Endodermal cell (in vitro differentiated cells): ENCODE measurements at places on chromosomes 3 and 15. TPM values are rescaled to one million over a fixed set of nuclear protein-coding genes. Genes with fewer than 3 reads are reported as not detected.

GRCh38 chr15:36356466-36356865, 223.0 kb upstream of the CDIN1 start:
- H3K36me3 ChIP-seq = no peaks in the 10 kb centered on the region
- no peak for DNase-seq
- H3K4me3 ChIP-seq = no peak overlapping the region
- peaks cover 12% of the 10 kb centered on the region for H3K4me1 ChIP-seq

- no peaks in the 10 kb centered on the region for H3K4me1 ChIP-seq
- no peak overlapping the region for H3K27ac ChIP-seq
- no peak for DNase-seq
- no peaks in the 10 kb centered on the region for H3K27me3 ChIP-seq
- no peak overlapping the region for H3K4me3 ChIP-seq
Observed at GRCh38 chr3:177127008-177127407, 70.3 kb downstream of the TBL1XR1 start.

- no peaks in the 10 kb centered on the region for H3K36me3 ChIP-seq
- no peak for DNase-seq
- no peaks in the 10 kb centered on the region for H3K27me3 ChIP-seq
- H3K4me1 ChIP-seq = peaks cover 3% of the 10 kb centered on the region
- H3K27ac ChIP-seq = no peak overlapping the region
Observed at GRCh38 chr3:110814170-110815007, 257.2 kb upstream of the NECTIN3 start.

DNA sequence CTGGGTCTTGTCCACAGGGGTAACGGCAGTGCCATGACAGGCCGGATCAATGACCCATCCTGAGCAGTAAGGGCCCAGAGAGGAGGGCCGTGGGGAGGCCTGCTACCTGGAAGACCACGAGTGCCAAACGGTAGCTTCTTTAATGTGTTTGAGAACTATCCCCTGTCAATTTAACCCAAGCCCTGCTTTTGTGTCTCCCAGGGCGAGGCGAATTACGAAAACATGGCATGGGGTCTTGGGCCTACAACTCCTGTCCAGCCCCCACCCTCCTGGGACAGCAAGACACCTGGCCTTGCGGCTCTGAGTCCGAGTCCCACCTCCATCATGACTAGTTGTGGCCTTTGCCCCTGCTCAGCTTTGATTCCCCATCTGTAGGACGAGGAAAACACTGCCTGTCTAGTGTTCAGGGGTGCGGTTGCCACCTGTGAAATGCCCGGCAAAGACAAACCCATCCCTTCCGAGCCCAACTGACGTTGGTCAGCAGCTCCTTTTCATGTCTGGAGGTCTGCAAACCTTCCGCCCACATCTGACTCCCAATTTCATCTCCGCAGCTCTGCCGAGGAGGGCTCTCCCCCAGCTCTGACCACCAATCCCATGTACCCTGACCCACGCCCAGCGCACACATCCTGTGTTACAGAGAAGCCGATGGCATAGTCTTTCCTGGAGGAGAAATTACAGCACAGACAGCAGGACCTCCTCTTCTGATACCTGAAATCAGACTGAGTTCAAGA, 28.9 kb upstream of the SNRPA1 start:
- DNase-seq = no peak
- no peaks in the 10 kb centered on the region for H3K4me1 ChIP-seq
- H3K4me3 ChIP-seq = no peak overlapping the region
- H3K36me3 ChIP-seq = no peaks in the 10 kb centered on the region
- H3K27me3 ChIP-seq = no peaks in the 10 kb centered on the region

GRCh38 chr15:33515121-33515520, 204.4 kb downstream of the RYR3 start:
- no peak overlapping the region for H3K27ac ChIP-seq
- H3K4me3 ChIP-seq = no peak overlapping the region
- no peaks in the 10 kb centered on the region for H3K36me3 ChIP-seq
- no peaks in the 10 kb centered on the region for H3K27me3 ChIP-seq

GRCh38 chr15:83443076-83443847, 3.9 kb upstream of the SH3GL3 start:
- no peak overlapping the region for H3K27ac ChIP-seq
- H3K4me3 ChIP-seq = no peak overlapping the region
- no peaks in the 10 kb centered on the region for H3K4me1 ChIP-seq
- no peak for DNase-seq
- peaks cover 4% of the 10 kb centered on the region for H3K27me3 ChIP-seq

- no peaks in the 10 kb centered on the region for H3K27me3 ChIP-seq
- H3K4me3 ChIP-seq = no peak overlapping the region
- H3K27ac ChIP-seq = no peak overlapping the region
- DNase-seq = no peak
- peaks cover 4% of the 10 kb centered on the region for H3K4me1 ChIP-seq
- no peaks in the 10 kb centered on the region for H3K36me3 ChIP-seq
Observed at GRCh38 chr3:73197187-73197586, 135.7 kb downstream of the EBLN2 start.

DNA sequence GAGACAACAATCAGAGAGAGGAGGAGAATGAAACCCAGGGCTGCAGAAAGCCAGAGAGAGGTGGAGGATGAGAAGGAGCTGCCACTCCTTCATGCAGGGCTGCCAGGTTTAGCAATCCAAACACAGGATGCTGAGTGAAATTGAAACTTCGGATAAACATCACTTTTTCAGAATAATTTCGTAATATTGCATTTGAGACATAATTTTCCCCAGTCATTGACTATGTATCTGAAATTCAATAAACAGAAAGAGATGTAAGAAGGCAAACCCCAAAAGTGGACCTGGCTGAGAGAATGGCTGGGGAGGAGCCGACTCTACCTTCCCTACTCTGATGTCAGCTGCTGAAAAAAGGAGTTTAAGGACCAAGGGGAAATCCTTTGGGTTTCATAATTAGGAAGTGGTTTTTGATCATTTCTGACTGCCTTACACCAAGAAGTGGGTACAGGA, 33.8 kb downstream of the SLC9A9 start:
- DNase-seq = no peak
- H3K4me3 ChIP-seq = no peak overlapping the region
- H3K27me3 ChIP-seq = no peaks in the 10 kb centered on the region

GRCh38 chr15:60682115-60682514, 203.2 kb upstream of the ICE2 start:
- no peaks in the 10 kb centered on the region for H3K27me3 ChIP-seq
- no peak overlapping the region for H3K4me3 ChIP-seq
- no peaks in the 10 kb centered on the region for H3K4me1 ChIP-seq
- DNase-seq = no peak

DNA sequence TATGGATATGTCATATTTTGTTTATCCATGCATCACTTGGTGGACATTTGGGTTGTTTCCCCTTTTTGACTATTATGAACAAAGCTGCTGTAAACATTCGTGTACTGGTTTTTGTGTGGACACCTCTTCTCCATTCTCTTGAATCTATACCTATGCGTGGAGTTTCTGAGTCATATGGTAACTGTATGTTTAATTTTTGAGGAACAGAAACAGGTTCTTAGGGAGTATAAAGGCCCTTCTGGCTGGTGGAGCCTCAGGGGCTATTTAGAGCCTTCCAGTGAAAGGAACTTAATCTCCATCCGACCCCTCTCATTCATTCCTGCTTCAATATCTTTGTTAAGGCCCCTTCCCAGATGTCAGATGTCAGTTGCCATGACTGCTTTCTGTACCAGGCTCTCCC, 14.1 kb upstream of the CTXND1 start:
- no peaks in the 10 kb centered on the region for H3K4me1 ChIP-seq
- H3K4me3 ChIP-seq = no peak overlapping the region
- H3K27me3 ChIP-seq = peaks cover 62% of the 10 kb centered on the region
- no peak for DNase-seq

DNA sequence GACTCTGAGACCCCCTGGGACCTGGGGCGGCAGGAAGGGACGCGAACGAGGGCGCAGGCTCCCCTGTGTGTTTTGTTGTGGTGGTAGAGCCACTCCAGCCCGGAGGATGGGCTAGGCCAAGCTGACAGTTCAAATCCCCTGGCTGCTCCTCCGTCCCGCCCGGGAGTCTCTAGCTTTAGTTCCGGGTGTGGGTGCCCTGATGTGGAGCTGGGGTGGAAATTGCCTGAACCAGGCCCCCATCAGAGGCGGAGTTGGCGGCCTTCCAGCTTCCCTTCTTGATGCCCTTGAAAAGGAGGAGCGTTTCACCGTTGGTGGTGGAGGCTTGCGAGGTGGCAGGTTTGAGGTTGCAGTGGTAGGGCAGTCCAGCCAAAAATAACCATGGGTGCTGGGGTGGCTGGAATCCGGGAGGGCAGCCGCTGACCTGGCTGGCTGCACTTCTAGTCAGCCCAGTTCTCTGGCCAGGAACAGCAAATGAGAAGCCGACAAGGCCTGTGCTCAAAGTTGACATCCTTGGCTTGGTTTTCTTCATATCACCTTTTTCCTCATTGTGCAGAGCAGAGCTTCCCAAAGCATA, 817 bp downstream of the CLK3 start:
- peak overlapping the region; percentile 85 for H3K4me3 ChIP-seq
- H3K27me3 ChIP-seq = no peaks in the 10 kb centered on the region
- peaks cover 15% of the 10 kb centered on the region for H3K4me1 ChIP-seq
- H3K27ac ChIP-seq = peak overlapping the region; percentile 92
- DNase-seq = no peak

DNA sequence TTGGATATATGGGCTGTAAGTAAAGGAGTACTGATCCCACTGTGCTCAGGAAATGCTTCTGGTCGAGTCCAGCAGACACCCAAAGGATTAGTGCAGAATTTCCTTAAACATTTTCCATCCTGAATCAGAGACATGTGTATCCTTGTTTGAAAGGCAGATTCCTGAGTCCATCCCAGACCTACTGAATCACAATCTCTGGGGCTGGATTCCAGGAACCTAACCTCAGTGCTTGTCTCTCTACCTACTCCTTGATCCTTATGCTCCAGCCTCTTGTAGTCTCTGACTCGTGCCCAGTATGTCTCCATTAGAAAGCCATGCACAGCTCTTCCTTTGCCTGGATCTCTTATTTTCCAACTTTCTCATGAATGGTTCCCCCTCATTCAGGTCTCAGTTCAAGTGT, 585.8 kb downstream of the NLGN1 start:
- no peaks in the 10 kb centered on the region for H3K4me1 ChIP-seq
- H3K4me3 ChIP-seq = no peak overlapping the region
- H3K36me3 ChIP-seq = no peaks in the 10 kb centered on the region
- no peak overlapping the region for H3K27ac ChIP-seq
- H3K27me3 ChIP-seq = no peaks in the 10 kb centered on the region
- no peak for DNase-seq

- H3K4me3 ChIP-seq = no peak overlapping the region
- no peaks in the 10 kb centered on the region for H3K27me3 ChIP-seq
- H3K27ac ChIP-seq = no peak overlapping the region
Observed at GRCh38 chr3:123375014-123375940, 73.6 kb downstream of the ADCY5 start.

- no peaks in the 10 kb centered on the region for H3K36me3 ChIP-seq
- no peaks in the 10 kb centered on the region for H3K4me1 ChIP-seq
- H3K27me3 ChIP-seq = no peaks in the 10 kb centered on the region
Observed at GRCh38 chr3:72238801-72239200, 453.9 kb upstream of the PROK2 start.

- H3K27me3 ChIP-seq = no peaks in the 10 kb centered on the region
- no peak for DNase-seq
- no peaks in the 10 kb centered on the region for H3K36me3 ChIP-seq
- no peak overlapping the region for H3K27ac ChIP-seq
- H3K4me3 ChIP-seq = no peak overlapping the region
Observed at GRCh38 chr3:45991341-45991740, 4.3 kb downstream of the FYCO1 start.

MESP2 gene
- 1.3 to 1.9 TPM (median 1.6 TPM) in 3 replicates for total RNA-seq

CACNA2D2 gene
- total RNA-seq = 14.3 to 22.4 TPM (median 20.7 TPM) in 3 replicates

RETNLB gene
- total RNA-seq = not detected in 2 replicates

DNA sequence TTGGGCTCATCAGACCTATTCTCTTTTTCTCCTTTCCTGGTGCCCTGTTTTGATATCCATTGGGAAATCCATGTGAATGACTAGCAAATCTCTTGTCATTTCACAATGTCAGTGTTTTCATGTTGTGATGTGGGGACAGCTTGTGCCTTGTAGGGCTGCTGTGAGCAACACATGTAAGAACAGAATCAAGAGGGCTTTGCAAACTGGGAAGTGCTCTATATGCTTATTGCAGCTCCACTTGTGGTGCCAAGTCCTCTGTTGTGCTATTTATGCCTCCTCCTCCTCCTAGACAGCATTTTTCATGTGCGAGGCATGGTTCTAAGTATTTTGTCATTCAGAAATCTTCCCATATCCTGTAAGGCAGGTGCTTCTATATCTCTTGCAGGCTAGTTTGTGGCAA, 56.4 kb downstream of the ZNF621 start:
- no peaks in the 10 kb centered on the region for H3K36me3 ChIP-seq
- peaks cover 4% of the 10 kb centered on the region for H3K4me1 ChIP-seq
- no peaks in the 10 kb centered on the region for H3K27me3 ChIP-seq
- no peak for DNase-seq

ACTL6A gene
- 59.9 and 62.7 TPM in 2 replicates for total RNA-seq

- no peaks in the 10 kb centered on the region for H3K27me3 ChIP-seq
- H3K4me3 ChIP-seq = no peak overlapping the region
- H3K4me1 ChIP-seq = no peaks in the 10 kb centered on the region
- no peak overlapping the region for H3K27ac ChIP-seq
Observed at GRCh38 chr15:81263477-81263876, 60.5 kb downstream of the STARD5 start.

DNA sequence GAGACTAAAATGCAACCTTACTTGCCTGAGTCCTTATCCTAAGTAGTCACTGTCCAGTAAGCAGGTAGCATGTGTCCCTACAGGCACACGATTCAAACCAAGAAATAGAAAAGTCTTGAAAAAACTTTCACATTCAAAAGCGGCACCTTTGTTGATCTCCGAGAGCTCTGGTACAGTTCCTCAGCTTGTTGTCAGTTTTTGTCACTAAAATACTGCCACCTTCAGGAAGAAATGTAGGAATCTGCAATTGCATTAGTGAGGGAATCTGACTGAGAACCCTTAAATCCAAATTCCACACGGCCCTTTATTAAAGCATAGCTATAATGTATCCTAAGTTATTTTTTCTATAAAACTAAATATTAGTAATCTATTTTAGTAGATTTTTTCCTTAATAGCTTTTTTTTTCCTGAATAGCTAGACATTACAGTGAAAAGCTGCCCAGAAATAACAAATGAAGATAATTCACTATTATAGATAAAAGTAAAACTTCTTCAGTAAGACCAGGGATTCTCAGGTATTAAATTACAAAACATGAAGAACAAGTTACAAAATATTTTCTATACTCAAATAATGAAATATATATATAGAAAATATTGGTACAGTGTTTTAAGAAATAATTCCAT, 44.0 kb downstream of the CCDC54 start:
- no peaks in the 10 kb centered on the region for H3K36me3 ChIP-seq
- no peak overlapping the region for H3K4me3 ChIP-seq
- no peaks in the 10 kb centered on the region for H3K27me3 ChIP-seq

- H3K36me3 ChIP-seq = no peaks in the 10 kb centered on the region
- no peaks in the 10 kb centered on the region for H3K4me1 ChIP-seq
- DNase-seq = no peak
Observed at GRCh38 chr3:179308001-179308400, 14.8 kb upstream of the ZNF639 start.

- no peaks in the 10 kb centered on the region for H3K4me1 ChIP-seq
- no peak for DNase-seq
- no peaks in the 10 kb centered on the region for H3K36me3 ChIP-seq
- no peaks in the 10 kb centered on the region for H3K27me3 ChIP-seq
- H3K4me3 ChIP-seq = no peak overlapping the region
Observed at GRCh38 chr3:149902498-149903139, 68.1 kb downstream of the PFN2 start.
